ENCODE measurements at places on chromosomes 4 and X.

DNA sequence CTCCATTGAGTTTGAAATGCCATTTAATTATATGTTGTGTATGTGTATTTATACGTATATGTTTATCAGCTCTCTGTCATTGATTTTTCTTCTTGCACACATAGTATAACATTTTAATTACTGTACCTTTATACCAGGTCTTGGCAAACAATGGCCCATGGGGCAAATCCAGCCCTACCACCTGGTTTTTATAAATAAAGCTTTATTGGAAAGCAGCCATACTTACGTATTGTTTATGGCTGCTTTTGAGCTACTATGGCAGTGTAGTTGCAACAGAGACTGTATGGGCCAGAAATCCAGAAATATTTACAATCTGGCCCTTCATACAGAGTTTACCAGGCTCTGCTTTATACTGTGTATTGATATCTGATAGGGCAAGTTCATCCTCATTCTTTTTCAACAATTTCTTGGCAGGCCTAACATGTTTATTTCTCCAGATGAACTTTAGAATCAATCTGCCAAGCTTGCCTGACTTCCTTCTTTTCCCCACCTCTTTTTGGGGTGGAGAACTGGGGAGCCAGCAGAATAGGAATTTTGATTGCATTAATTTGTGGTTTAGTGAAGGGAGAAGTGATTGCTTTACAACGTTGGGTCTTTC lies 15.8 kb downstream of the DCUN1D4 start:
- no peak for DNase-seq

DNA sequence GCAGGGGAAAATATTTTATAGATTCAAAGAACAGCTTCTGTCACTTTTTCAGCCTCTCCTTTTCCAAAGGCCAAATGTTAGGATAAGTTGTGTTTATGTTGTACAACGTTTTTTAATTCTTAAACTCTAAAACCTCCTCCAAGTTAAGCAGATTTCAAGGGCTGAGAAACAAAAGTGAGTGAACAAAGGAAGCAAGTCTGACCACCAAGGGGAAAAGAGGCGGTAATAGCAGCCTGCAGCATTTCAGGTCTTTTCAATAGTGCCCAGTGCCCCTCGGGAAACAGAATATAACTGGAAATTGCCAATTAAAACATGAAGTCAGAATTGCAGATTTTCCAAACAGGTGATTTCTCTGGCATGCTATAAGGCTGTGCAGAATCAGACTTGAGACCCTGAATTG lies 510.0 kb upstream of the HTR2C start:
- DNase-seq, result no peak

DNA sequence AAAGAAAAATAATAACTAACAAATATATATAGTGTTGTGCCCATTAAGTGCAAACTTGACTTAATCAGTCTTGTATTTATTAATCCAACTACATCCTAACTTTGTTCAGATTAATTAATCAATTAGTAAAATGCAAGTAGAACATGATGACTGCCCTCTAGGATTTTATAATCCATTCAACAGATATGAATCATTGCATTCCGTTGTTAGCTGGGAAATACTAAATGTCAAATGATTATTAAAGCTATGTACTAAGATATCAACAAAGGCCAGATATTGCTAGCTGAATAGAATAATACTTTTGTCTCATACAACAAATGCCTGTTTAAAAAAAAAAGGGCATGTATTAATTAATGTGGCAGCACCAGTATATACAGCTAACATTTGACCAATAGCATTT lies 1366.3 kb downstream of the STIM2 start:
- no peak for DNase-seq

DNA sequence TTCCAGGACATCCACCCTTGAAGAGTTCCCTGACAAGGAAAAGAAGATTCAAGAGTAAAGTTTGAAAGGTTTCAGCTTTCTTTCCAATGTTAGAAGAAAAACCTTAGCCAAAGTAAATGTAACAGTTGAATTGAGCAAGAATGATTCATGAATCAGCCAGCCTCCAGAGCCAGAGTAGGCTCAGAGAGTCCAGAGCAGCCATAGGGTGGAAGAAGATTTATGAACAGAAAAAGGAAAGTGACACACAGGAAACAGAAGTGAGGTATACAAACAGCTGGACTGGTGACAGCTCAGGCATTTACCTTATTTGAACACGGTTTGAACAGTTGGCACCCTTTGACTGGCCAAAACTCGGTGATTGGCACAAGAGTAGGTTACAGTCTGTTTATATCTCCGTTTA lies 63.2 kb downstream of the QDPR start:
- DNase-seq, result no peak

DNA sequence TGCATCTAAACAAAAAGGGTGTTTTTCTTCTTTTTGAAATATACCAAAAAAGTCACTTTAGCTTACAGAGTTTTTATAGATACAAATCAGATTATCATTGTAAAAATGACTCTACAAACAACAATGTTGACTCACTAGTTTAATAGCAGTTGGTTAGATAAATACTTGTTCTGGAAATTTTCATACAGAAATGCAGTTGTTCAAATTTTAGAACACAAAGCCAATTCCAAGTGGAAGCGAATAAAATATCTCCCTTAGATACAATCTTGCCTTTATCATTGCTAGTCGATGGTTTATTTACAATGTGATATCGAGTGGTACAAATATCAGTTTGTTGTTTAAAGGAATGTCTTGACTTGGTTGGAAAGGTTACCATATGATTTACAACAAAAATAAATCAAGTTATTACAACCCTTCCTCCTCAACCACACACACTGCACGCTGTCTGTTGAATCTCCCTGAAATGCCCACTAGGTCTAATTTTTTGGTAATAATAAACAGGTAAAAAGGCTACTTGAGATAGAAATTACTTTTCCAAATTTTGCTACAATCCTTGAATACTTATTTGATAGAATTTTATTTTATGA lies 114.8 kb downstream of the CDS1 start:
- DNase-seq, result no peak

DNA sequence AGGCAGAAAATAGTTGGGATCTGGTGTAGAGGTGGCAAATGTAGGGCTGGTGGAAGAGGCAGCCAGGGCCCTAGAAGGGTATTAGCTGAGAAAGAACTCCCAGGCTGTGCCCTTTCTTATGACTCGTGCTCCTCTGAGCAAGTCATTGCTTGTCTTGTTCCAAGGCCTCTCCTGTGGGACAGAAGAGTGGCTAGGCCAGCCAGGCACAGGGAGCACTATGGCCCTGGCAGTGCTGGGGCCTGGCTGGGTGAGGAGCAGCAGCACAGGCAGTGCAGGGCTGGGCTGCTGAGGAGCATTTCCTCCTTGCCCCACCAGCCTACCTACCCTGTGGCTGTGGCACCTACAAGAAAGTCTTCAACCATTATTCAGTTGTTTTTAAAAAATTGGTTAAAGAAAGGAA lies 298.5 kb upstream of the NR3C2 start:
- no peak for DNase-seq

GRCh38 chrX:129780441-129781105 lies 824 bp downstream of the SASH3 start:
- no peak for DNase-seq

DNA sequence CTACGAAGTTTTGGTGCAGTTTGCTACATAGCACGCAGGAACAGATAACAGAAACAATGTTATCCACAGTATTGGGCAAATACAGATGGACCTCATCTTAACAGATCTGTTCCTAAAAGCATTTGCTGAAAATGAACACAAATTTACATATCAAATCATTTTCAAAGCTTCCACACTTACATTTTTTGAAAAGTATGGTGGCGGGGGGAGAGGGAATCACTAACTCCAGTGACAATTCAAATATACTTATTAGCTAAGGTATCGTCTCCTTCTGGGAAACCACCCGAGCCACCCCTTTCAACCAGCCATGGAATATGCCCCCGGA lies 175.0 kb downstream of the NSUN7 start:
- no peak for DNase-seq

DNA sequence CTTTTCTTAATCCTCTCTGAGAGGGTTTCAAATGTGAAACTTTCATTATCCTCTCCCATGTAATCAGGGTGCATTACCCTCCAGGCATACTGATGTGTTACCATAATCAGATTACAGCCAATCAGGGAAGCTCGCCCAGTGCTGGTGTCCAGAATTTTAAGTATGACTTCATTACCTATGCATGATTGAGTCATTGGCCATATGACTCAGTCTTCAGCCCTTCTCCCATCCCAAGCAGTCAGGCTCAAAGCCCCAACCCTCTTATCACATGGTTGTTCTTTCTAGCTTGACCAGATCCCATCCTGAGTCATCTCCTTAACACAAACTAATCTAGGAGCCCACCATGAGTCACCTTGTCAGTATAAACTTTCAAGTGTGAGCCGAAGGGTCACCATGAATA lies 1668.1 kb upstream of the AGA start:
- no peak for DNase-seq

DNA sequence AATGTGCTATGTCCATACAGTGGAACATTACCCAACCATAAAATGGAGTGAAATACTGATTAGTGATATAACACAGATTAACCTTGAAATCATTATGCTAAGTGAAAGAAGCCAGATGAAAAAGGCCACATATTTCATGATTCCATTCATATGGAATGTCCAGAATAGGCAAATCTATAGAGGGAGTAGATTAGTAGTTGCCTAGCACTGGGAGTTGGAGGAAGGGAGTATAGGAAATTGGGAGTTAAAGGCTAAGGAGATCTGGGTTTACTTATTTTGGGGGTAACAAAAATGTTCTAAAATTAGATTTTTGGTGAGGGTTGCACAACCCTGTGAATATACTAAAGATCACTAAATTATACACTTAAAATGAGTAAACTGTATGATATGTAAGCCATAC lies 26.8 kb downstream of the ENOX2 start:
- DNase-seq, result no peak
